Activated T-cell treated with anti-CD3 and anti-CD28 coated beads for 1 hour (primary cell): ENCODE measurements at places on chromosomes 3 and 15.

DNA sequence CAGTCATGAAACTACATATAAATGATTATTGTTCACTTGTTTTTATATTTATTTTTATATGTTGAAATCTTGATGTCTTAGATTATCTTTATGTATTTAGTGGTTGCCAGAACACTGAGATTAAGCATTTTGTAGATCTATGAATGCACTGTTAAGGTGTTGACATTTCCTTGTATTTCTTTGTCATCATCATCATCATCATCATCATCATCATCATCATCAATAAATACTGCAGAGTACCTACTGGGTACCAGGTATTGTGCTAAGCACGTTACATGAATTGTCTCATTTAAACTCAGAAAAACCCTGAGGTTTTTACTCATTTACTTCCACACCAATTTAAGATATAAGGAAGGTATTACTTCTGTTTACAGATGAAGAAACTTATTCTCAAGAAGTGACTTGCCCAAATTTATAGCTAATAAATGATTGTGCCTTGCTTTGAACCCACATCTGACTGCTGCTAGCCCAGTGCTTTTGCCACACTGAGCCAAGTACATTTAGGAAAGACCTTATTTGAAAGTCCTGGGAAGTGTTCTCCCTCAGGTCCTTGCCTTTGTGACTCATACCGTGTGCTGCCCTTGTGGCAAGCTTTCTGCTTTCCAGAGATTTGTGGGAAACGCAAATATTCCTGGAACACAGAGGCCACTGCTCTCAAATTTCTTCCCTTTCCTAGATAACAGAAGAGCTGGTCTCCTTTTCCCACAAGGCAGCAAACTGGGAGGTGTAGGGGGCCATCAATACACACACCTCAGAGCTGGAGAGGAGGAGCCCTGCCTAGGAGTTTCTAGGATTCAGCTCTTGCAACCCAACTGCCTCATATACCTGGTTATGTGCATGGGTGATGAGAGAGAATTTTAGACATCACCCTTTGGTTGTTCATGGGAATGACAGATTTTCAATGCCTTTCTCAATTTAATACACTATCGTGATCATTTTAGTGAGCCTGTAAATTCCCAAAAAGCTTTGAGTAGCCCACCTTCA lies 115.4 kb upstream of the C15orf61 start:
- no peak for DNase-seq

DNA sequence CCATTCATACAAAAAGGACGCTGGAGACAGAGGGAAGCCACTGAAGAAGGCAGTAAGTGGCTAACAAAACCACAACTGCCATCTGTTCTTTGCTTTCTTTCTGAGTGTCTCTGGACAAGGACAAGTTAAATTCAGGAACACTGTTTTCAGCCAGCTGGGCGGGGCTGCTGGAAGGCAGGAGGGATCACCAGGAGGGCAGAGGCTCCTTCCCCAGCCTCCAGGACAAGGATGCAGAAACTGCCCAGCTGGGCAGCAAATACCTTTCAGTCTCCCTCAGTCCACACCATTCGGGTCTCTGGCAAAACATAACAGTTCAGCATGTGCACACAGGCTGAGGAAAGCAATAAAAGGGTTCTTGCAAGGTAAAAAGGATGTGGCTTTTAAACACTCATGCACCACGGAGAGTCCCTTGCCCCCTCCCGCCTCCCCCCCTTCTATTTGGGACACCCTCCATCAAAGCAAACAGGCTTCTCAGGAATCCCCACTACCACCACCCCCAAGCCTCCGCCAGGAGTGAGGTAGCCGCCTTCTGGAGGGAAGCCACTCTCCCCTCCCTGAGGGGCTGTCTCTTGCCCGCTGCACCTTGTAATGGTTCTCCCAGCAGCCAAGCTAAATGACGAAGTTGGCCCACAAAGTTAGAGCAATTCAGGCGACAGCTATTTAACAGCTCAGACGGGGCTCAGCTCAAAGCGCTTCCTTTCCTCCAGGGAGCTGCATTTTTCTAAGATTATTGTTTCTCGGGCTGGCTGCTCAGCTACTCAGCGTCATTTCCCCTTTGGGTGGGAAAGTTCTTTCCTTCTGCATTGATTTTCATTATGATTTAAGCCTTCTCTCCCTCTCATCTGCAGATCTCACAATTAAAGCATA lies 3.8 kb downstream of the HEG1 start:
- peak; percentile 52 for DNase-seq

- DNase-seq = no peak
Measured at GRCh38 chr15:44300572-44300971, 12.1 kb downstream of the GOLM2 start.

DNA sequence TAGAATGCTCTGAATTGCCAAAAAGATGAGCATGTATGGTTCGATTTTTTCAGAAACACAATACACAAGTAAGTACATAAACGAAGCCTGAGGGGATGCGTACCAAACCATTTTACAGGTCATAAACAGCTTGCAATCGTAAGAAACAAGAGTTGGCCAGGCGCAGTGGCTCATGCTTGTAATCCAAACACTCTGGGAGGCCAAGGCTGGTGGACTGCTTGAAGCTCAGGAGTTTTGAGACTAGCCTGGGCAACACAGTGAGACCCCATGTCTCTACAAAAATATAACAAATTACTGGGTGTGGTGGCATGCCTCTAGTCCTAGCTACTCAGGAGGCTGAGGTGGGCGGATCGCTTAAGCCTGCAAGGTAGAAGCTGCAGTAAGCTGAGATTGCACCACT lies 13.4 kb downstream of the TRA2B start:
- no peak for DNase-seq

GRCh38 chr3:23116081-23116837 lies 86.9 kb upstream of the UBE2E2 start:
- DNase-seq = no peak

- DNase-seq = no peak
Measured at GRCh38 chr3:147405231-147406027, 914 bp downstream of the ZIC4 start.

- no peak for DNase-seq
Measured at GRCh38 chr15:93057618-93058017, 31.4 kb downstream of the RGMA start.

GRCh38 chr3:29410660-29411405 lies 130.0 kb downstream of the RBMS3 start:
- no peak for DNase-seq

DNA sequence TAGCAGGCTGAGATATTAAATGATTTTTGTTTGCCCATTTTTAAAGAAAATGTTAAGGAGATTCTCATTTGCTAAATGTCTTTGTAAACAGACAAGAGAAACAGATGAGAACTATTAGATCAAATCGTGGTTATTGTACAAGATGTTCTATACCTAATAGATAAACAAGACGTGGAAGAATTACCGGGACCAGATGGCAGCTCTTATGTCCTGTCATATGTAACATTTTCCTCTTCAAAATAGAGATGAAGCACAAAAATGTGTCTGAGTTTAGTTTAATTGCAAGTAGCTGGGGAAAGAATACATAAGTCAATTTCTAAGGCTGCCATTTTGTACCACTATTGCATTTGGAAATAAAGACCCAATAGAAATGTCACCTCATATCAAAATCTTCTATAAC lies 553.7 kb downstream of the TUSC7 start:
- no peak for DNase-seq
